ENCODE measurements at places on chromosomes 12 and 14.

DNA sequence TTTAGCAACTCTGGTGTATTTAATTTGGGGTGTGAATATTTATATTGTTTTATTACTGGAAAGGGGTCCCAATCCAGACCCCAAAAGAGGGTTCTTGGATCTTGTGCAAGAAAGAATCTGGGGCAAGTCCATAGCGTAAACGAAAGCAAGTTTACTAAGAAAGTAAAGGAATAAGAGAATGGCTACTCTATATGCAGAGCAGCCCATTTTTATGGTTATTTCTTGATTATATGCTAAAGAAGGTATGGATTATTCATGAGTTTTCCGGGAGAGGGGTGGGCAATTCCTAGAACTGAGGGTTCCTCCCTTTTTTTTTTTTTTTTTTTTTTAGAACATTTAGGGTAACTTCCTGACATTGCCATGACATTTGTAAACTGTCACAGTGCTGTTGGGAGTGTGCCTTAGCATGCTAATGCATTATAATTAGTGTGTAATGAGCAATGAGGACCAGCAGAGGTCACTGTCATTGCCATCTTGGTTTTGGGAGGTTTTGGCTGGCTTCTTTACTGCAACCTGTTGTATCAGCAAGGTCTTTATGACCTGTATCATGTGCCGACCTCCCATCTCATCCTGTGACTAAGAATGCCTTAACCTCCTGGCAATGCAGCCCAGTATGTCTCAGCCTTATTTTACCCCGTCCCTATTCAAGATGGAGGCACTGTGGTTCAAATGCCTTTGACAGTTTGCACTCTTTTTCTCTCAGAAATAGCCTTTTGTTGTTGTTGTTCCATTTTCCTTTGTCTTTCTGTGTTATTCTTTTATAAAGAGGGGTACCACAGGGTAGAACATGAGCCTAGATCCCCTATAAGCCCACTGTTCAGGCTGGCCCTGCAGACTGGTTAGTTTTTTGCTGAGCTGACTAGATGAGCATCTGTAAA lies 75.5 kb upstream of the DCD start:
- DNase-seq = no peak

DNA sequence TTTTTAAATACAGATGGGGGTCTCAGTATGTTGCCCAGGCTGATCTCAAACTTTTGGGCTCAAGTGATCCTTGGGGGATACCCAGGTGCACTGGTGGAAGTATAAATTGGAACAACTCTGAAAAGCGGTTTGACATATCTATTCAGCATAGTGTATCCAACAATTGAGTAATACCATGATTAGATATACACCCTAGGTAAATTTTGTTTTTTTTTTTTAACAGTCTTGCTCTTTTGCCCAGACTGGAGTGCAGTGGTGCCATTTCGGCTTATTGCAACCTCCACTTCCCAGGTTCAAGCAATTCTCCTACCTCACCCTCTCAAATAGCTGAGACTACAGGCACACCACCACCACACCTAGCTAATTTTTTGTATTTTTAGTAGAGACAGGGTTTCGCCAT lies 31.6 kb upstream of the SLC25A3 start:
- no peak for DNase-seq

DNA sequence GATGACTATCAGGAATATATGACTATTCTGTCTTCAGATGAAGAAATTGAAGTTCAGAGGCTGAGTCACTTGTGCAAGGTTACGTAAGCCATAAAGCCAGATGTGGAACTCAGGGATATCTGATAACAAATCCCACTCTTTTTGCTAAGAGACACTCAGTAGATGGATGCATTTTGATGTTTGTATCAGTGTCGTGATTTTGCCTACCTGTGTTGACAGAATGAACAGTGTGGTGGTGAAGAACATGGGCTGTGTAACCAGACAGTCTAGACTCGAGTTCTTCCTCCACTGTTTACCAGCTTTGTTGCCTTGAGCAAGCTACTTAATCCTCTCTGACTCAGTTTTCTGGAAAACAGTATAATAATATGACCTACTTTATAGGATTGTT lies 93.9 kb downstream of the DAAM1 start:
- peak; percentile 9 for DNase-seq

DNA sequence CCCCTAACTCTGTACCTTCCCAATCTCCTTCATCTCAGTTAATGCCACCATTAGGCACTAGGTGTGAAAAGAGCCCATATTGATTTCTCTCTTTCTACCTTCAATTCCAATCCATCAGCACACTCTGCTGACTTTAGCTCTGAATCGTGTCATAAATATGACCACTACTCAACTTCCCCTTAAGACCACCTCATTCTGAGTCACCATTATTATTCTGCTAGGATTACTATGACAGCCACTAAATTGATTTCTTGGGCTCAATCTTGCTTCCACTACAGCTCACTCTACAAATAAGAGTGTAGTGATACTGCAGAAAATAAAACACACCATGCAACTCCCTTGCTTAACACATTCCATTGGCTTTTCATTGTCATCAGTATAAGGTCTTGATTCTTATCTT lies 1449.0 kb upstream of the FLRT2 start:
- no peak for DNase-seq

GRCh38 chr12:60072911-60073310 lies 477.1 kb downstream of the SLC16A7 start:
- DNase-seq = no peak

DNA sequence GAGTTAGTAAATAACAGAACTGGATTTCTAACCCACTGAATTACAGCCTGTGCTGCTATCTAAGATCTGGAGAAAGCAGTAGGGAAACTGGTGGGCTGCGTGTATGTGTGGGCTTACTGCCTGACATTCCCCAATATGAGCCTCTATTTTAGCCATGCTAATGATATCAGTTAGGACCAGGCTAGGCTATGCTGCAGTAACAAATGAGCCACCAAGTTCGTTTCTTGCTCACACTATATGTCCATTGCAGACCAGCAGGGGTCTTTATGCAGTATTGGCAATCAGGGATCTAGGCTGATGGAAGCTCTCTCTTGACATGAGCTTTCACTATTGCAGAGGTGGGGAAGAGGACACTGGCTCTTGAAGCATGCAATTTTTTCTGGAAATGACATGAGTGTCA lies 40.4 kb downstream of the FOS start:
- no peak for DNase-seq

GRCh38 chr12:131618303-131618658 lies 92.6 kb upstream of the SFSWAP start:
- no peak for DNase-seq

- DNase-seq = no peak
Observed at GRCh38 chr12:21973221-21973620, 32.0 kb upstream of the ABCC9 start.
